ENCODE measurements at places on chromosomes 2 and 18. TPM values are rescaled to one million over a fixed set of nuclear protein-coding genes. Genes with fewer than 3 reads are reported as not detected.

Gene RTTN
- total RNA-seq = 26.3 TPM

Gene MC5R
- total RNA-seq = not detected

Gene REG3A
- not detected for total RNA-seq

Gene MYOM1
- total RNA-seq = not detected

DNA sequence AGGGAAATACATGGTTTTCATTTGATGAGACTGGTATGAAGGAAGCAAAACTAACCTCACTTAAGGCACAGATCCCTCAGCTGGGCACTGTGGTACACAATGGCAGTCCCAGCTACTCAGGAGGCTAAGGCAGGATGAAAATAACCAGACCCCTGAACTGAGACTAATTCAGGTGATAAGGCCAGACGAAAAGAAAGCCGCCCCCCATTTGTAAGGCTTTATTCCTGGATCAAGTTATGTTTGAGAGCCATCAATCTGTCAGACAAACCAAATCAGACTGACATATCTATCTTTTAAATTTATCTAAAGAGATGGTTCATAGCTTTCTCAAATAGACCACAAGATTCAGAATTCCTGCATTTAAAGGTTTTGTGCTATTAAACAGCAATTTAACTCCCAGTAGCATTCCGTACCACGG is 4.1 kb downstream of the SRSF7 start:
- no peak for DNase-seq
- H3K4me3 ChIP-seq = no peak overlapping the region
- no peaks in the 10 kb centered on the region for H3K27me3 ChIP-seq
- no peak overlapping the region for H3K27ac ChIP-seq
- H3K36me3 ChIP-seq = peaks cover 90% of the 10 kb centered on the region

DNA sequence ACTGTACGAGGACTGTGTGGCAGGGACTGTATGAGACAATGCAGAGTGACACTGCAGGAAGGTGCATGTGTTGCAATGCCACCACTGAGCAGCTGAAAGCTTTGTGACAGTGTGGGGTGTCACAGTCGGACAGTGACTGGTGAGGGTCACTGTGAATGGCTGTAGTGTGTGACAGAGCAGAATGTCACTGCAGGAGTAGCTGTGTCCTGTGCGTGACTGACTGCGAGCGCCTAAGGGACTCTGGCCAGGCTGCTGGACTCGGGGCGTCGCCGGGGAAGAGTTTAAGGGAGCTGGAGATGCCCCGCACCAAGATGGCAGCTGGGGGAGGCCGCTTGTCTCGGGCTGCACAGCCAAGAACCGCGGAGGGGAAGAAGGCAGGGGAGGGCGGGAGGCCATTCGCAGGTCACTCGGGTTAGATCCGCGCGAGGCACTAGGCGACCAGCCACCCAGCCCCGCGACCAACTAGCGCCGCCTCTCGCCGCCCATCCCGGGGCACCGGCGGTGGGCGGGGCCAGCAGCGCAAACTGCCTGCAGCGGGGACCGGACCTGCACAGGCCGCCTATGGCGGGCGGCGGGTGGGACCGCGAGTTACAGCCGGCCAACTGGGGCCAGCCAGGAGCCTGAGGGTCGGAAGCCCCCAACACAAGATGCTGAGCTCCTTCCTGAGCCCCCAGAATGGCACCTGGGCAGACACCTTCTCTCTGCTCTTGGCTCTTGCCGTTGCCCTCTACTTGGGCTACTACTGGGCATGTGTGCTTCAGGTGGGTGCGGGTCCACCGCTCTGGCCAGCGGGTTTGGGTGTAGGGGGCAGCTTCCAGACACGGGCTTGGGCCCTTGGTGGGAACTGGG is at the start of gene ABHD1:
Gene ABHD1, plus strand, starts transcription at position 514 of the 849 bp plus-strand sequence. Its CDS starts 134 bp downstream, at position 648.
- no peak within 1 kb of the TSS for H3K27ac ChIP-seq
- no peak for DNase-seq
- H3K4me1 ChIP-seq = peaks cover 22% of the 10 kb centered on the region
- H3K36me3 ChIP-seq = no peaks in the 10 kb centered on the region
- peaks cover 11% of the 10 kb centered on the region for H3K27me3 ChIP-seq

DNA sequence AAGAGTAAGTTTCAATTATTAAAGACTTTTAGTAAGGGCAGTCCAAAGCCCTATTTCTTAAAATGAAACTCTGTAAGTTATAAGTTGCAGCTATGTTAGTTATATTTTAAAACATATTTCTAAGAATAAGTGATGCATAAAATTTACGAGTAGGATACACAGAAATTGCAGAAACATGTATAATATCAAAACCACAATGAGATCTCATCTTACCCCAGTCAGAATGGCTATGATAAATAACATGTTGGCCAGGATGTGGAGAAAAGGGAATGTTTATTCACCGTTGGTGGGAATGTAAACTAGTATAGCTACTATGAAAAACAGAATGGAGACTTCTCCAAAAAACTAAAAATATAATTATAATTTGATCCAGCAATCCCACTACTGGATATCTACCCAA is 201.2 kb downstream of the CBLN2 start:
- no peaks in the 10 kb centered on the region for H3K4me1 ChIP-seq
- no peaks in the 10 kb centered on the region for H3K36me3 ChIP-seq
- no peak for DNase-seq
- no peak overlapping the region for H3K27ac ChIP-seq
- H3K27me3 ChIP-seq = no peaks in the 10 kb centered on the region
- no peak overlapping the region for H3K4me3 ChIP-seq

DNA sequence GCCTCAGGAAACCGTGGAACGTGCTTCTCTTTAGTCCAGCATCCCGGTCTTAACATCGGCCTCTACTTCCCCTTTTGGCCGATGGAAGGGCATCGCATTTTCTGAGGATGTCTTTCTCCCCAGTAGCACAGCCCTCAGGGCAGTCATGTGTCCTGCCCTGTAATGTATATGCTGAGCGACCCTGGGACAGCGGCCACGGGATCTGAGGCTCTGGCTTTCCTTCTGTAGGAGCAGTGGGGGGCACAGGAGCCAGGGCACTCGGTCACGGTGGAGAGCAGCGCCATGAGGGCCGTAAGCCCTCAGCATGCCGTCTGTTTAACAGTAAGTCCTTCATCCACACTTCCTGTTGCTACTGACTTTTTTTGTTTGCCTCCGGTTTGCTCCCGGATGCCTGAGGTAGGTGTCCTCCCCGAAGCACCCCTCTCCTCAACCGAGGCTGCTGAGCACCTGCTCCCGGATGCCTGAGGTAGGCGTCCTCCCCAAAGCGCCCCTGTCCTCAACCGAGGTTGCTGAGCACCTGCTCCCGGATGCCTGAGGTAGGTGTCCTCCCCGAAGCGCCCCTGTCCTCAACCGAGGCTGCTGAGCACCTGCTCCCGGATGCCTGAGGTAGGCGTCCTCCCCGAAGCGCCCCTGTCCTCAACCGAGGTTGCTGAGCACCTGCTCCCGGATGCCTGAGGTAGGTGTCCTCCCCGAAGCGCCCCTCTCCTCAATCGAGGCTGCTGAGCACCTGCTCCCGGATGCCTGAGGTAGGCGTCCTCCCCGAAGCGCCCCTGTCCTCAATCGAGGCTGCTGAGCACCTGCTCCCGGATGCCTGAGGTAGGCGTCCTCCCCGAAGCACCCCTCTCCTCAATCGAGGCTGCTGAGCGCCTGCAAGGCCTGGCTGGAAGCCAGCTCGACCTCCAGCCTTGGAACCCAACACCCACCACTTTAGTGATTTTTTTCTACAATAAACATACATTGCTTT is 169.3 kb downstream of the HDAC4 start:
- no peak overlapping the region for H3K27ac ChIP-seq
- no peak overlapping the region for H3K4me3 ChIP-seq
- H3K4me1 ChIP-seq = peaks cover 27% of the 10 kb centered on the region
- no peaks in the 10 kb centered on the region for H3K27me3 ChIP-seq
- H3K36me3 ChIP-seq = no peaks in the 10 kb centered on the region
- DNase-seq = no peak
